Dermis microvascular lymphatic vessel endothelial cell (primary cell): ENCODE measurements at places on chromosomes 7 and 10.

- DNase-seq, result no peak
Measured at GRCh38 chr10:85446827-85447226, 919.8 kb downstream of the GRID1 start.

GRCh38 chr10:97463363-97464132 lies 17.6 kb downstream of the ZDHHC16 start:
- peak; percentile 64 for DNase-seq

DNA sequence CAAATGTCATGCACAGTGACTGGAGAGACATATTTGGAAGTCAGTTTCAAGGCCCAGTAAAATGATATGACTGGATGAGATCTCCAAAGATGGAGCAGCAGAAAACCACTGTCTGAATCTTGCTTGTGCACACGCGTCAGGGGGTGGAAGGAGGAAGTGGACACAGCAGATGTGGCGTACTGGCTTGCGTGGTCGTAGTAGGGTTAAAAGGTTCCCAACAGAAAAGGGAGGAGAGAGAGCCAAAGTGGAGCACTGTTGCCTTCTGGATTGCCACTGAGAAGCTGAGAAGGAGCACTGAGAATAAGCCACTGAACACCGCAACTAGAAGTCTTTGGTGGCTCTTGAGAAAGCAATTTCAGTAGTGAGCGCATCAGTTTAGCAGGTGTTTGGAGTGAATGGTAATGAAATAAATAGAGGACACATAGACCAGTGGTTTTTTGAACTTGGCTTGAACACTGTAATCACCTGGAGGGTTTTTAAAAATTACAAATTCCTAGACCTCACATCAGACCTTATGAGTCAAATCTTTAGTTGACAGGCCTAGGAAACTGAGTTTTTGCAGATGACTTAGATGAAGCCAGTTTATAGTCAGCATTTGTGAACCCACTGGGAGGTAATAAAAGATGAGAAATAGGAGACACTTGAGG lies 227.3 kb downstream of the PTEN start:
- no peak for DNase-seq

GRCh38 chr10:115998301-115998700 lies 274.7 kb downstream of the GFRA1 start:
- DNase-seq, result no peak

GRCh38 chr10:51389415-51390321 lies 309.7 kb downstream of the CSTF2T start:
- no peak for DNase-seq

GRCh38 chr10:132001238-132001972 lies 19.7 kb upstream of the BNIP3 start:
- no peak for DNase-seq

- no peak for DNase-seq
Measured at GRCh38 chr7:34011017-34011695, 105.8 kb downstream of the BMPER start.
